ENCODE measurements at places on chromosomes 5 and 9.

DNA sequence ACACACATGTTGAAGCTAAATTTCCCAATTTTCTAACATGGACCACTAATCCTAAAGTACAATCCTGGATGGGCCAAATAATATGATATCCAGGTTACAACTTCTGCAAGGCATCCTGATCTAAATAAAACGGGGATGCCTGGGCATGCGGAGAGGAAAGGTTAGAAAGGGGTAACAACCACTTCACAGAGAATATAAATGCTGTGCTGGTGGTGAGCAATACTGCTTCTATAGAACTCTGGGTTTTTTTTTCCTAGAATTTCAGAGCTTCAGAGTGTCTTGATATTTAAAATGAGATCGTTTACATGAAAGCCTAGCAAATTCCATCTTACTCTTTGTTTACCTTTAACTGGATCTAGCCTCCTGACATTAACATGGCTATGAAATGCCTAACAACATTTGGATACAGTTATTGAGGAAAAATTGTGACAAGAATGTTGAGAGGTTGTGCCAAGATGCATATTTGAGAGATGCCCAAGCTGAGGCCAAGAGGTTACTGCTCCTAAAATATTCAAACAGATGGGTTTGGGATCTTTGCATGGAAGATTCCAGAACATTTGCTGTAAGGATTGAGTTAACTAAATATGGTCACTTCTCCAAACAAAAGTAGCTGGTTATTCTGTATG lies 22.4 kb downstream of the TNFAIP8 start:
- DNase-seq: no peak

- DNase-seq: no peak
Observed at GRCh38 chr5:127351418-127351817, 60.8 kb downstream of the MEGF10 start.

DNA sequence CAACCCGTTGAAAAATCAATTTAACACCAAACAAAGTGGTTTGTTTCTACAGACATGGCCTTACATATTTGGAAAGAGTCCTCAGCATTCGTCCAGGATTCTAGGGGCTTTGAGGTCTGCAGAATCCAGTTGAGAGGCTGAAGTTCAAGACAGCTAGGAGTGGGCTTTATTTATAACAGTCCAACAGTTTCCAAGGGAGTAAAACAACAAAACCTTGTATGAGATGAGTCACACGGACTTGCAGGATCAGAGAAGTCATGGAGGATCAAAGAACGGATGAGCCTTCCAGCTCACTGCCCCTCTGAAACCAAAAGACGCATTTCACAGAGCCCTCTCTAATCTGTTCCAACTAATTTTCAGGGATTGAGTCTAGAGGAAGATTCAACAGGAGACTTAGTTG lies 11.1 kb upstream of the ESM1 start:
- DNase-seq: no peak

GRCh38 chr9:121682926-121683515 lies 31.6 kb downstream of the DAB2IP start:
- DNase-seq: no peak

- no peak for DNase-seq
Observed at GRCh38 chr5:51651476-51651875, 268.2 kb downstream of the ISL1 start.

GRCh38 chr9:4668604-4669003 lies 2.3 kb upstream of the SPATA6L start:
- no peak for DNase-seq

DNA sequence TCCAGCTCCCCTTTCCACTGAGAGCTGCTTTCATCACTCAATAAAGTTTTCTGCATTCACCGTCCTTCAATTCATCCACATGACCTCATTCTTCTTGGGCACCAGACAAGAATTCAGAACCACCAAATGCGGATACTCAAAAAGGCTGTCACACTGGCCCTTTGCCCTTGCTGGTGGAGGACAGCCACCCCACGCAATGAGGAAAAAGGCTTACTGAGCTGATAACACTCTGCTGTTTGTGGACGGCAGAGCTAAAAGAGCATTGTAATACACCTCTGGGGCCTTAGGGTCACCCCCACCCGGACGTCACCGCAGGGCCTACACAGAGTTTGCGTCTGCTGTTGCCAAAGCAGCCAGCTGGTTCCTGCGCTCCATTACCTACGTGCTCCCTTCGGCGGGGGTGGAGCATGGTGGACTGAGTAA lies 51.2 kb upstream of the ZNF608 start:
- DNase-seq: no peak

Data from stimulated activated CD4-positive, alpha-beta T cell treated with anti-CD3 and anti-CD28 coated beads, Interleukin-1b, Interleukin-23, amount 100 ng/mL, for 1 hour (primary cell).